ENCODE measurements at places on chromosomes 6 and 20.

DNA sequence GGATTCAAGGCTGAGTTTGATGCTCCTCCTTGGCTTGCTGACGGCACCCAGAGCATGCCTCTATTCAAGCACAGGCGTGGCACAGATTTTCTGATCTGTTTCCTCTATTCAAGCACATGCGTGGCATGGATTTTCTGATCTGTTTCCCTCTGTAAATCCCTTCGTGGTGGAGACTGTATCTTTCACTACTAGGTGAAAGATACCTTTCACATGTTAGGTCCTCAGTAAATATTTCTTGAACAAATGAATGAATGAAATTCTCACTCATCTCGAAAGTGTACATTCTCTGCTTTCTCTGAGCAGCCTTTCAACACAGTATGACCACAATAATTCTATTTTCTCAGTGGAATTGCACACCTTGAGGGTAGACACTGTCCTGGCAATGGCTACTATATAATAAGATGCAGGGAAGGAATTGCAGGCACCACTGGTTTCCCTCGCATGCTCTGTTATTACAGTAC, 72.6 kb upstream of the F13A1 start:
- no peak for DNase-seq

GRCh38 chr6:17565399-17565798, 34.7 kb upstream of the FAM8A1 start:
- DNase-seq = no peak

GRCh38 chr6:32126880-32127279, 1.2 kb downstream of the ATF6B start:
- no peak for DNase-seq

DNA sequence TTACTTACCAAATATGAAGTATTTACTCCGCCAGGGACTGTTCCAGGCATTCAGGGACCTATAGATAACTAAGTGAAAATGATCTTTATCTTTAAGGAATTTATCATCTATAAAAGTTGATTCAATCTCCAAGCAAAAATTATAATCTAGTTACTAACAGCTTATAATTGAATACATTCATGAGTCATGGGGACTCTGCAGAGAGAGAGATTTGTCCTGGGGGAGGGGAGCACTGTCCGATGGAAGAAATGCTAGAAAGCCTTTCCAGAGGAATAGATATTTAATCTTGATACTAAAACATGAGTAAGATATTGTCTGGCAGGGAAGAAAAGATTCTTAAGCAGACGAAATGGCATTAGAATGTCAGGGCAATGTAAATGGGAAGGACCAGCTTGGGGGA, 139.3 kb downstream of the CD164 start:
- no peak for DNase-seq

DNA sequence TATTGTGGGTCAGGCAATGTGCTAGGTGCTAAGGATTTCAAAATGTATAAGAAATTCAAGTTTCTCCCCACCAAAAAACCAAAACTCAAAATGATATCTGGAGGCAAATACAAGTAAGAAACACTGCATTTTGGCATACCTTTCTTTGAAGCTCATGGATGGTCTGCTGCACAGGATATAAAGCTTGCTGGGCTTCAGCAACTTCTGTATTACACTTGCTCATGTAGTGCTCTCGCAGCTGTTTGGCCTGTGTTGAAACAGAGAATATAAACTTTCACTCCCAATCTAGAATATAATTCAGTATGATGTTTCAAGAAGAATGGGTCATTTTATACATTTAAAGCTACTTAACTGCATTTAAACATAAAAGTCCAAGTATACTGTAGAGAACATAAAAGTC, 39.6 kb downstream of the SHPRH start:
- DNase-seq = no peak

GRCh38 chr6:88513471-88513870, 347.3 kb upstream of the CNR1 start:
- no peak for DNase-seq

- peak; percentile 6 for DNase-seq
Measured at GRCh38 chr20:50381771-50382593, 128.2 kb upstream of the PTPN1 start.

DNA sequence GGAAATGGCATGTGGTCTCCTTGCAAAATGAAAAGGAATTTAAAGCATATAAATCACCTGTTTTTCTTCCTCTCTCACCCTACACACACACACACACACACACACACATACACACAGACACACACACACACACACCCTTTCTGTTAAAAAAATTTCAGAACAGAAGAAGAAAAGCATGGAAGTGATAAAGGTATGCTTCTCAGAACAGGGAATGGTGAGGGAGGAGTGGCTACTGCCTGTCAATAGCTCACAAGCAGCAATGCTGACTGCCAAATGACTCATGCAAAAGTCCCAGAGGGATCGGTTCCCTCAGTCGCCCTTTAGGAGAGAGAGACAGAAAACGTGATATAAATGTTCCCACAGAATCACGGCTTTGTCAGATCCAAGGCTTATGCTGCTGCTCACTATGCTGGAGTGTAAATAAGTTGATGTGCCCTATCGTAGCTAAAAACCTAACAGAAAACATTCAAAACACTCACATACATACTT, 102.6 kb downstream of the IBTK start:
- no peak for DNase-seq

GRCh38 chr20:34547844-34548613, 10.5 kb upstream of the MAP1LC3A start:
- DNase-seq = no peak

GRCh38 chr6:158938220-158938619, 61.8 kb downstream of the RSPH3 start:
- no peak for DNase-seq

GRCh38 chr6:136067731-136068341, 182.3 kb downstream of the MTFR2 start:
- DNase-seq = no peak

- no peak for DNase-seq
Measured at GRCh38 chr6:168905451-168906090, 348.1 kb downstream of the THBS2 start.

- DNase-seq = peak; percentile 95
Measured at GRCh38 chr6:79868098-79868722, 79.1 kb downstream of the ELOVL4 start.

GRCh38 chr6:158707120-158707820, 57.4 kb downstream of the SYTL3 start:
- peak; percentile 70 for DNase-seq

DNA sequence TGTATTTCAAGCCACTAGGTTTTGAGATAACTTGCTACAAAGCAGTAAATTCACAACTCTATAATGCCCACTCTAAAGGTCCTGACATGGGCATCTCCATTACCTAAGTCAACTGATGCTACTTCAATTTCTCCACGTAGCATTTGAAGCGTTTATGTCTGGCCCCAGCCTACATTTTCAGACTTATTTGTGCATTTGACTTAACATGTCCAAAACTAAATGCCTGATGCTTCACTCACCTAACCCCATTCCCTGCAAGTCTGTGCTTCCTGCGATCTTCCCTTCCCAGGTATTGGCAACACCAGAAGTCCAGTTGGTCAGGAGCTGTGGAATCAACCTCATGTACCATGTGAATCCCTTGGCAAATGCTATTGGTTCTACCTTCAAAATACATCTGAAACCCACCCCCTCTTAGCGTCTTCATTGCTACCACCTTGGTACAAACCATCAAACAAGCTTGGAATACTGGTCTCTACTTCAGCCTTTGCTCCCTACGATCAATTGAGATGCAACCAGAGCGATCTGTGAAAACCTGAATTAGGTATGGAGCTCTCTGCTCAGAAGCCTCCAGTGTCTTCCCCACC, 12.8 kb upstream of the ZNFX1 start:
- no peak for DNase-seq

GRCh38 chr20:50720026-50720425, 11.4 kb upstream of the PARD6B start:
- DNase-seq = peak; percentile 71

- DNase-seq = no peak
Measured at GRCh38 chr20:36008461-36009035, 40.2 kb downstream of the CNBD2 start.

DNA sequence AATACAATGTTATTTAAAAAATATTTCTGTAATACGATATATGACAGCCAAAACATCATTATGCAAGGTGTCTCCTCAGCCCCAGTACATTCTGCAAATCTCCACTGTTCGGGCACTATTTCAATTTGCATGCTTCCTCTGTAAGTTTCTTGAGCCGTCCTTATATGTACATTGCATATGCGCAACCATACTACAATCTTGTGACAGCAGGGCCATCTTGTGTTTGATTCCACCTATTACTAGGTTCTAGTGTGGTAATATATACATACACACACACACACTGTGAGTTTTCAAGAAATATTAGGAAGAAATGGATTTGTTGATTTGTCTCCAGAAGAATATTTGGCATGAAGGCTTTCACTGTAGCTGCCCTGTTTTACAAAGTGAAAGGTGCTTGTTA, 9.8 kb downstream of the LYRM4 start:
- DNase-seq = peak; percentile 20

GRCh38 chr6:40504274-40504673, 82.9 kb downstream of the LRFN2 start:
- DNase-seq = no peak

- no peak for DNase-seq
Measured at GRCh38 chr6:7051780-7052442, 55.9 kb upstream of the RREB1 start.

DNA sequence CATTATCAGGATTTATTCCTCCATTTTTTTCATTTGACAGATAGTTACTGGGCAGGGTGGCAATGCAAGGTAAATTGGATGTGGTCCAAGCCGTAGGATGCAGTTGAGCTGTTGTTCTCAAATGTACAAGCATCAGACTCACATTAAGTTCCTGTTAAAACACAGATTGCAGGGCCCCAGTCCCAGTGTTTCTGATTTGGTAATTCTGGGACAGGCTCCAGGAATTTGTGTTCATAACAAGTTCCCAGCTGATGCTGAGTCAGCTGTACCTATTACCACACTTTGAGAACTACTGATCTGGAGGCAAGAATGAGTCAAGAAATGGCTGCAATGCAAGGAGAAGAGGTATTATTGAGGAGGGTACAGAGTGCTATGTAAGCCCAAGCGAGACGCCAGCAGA, 11.7 kb downstream of the TMEM244 start:
- no peak for DNase-seq

DNA sequence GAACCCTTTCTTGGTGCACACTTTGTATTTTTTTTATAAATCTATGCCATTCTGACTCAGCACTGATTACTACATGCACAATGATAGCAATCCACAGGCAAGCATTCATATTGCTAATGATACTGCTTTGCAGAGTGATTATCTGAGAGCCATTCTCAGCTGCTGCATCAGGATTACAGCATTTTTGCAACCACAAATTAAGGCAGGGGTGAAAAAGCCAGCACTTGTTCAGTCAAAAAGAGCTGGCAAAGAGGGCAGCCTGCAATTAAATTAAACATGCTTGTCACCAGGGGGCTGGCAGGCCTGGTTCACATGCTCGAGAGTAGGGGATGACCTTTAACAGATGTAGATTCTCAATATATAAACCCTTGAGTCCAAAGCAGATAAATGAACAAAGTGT, 40.7 kb upstream of the SLC17A4 start:
- peak; percentile 26 for DNase-seq

- peak; percentile 27 for DNase-seq
Measured at GRCh38 chr6:89221971-89222711, 5.0 kb upstream of the GABRR1 start.

- DNase-seq = no peak
Measured at GRCh38 chr6:38436726-38437465, 202.8 kb downstream of the BTBD9 start.

DNA sequence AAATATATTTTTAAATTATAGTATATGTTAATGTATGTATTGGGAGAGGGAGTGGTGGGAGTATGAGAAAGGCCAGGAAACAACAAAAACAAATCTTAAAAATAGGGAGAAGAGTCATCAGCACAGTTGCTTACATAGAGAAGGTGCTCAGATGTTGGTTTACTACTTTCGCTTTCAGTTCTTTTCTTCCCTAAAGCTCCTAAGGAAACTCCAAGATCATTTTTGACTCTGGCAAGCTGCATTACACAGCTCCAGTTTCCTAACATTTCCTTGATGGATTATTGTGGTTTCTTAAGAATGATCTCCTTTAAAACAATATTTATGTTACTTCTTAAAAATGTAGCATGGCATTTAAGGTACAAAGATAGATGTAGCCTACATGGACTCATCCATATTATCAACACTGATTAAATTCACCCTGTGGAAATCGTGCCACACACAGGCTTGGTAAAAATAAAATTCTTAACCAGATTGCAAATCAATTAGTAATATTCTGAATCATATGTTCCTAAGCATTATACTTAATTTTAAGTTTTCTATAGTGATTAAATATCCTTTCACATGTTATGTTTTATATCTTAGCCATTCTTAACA, 118.0 kb upstream of the MAN1A1 start:
- DNase-seq = peak; percentile 85

GRCh38 chr6:123564361-123564760, 72.4 kb downstream of the TRDN start:
- DNase-seq = no peak

- no peak for DNase-seq
Measured at GRCh38 chr20:2136275-2136674, 34.6 kb downstream of the STK35 start.

DNA sequence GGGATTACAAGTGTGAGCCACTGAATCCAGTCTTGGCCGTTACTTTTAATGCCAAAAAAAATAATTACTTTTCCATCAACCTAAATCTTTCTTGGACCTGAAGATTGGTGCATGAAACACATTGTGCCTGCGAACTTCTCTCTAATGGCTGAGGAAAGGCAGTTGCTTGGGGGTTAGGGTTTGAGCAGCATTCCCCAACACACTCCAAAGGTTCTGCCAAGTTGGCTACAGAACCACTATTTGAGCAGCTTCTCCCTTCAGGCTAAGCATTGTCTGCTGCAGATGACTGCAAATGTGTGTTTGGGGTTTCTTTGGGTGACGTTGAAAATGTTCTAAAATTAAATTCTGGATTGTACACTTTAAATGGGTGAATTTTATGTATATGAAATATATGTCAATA, 6.3 kb upstream of the LBP start:
- DNase-seq = no peak

GRCh38 chr6:135334169-135334568, 153.1 kb downstream of the MYB start:
- peak; percentile 39 for DNase-seq

DNA sequence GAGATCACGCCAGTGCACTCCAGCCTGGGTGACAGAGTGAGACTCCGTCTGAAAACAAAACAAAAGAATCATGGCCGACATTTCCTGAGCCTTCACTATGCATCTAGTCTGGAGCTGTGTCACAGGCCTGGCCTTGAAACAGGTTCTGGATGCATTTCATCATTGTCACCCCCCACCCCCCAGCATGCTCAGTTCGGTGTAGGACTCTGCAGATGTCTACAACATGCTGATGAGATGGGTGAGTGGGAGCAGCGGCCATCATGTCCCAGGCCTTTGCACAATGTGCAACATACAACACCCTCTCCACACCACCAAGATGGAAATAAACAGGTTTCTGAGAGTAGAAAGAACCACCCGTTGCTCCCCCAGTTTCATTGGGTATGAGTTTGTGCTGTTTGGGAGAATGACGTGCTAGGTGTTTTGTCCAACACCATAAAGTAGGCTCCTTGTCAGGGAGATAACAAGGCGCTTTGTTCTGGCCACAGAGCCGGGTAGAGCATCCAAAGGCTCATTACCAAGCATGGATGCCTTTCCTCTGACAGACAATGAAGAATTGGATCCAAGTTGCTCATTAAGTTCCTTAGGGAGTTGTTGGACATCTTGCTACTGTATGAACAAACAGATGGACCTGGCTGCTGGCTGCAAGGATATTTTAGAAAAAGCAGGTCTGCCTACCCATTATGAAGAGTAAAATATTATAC, 22.1 kb downstream of the SNHG17 start:
- no peak for DNase-seq
